ENCODE measurements at places on chromosomes 12 and 14. TPM values are rescaled to one million over a fixed set of nuclear protein-coding genes. Genes with fewer than 3 reads are reported as not detected.

DNA sequence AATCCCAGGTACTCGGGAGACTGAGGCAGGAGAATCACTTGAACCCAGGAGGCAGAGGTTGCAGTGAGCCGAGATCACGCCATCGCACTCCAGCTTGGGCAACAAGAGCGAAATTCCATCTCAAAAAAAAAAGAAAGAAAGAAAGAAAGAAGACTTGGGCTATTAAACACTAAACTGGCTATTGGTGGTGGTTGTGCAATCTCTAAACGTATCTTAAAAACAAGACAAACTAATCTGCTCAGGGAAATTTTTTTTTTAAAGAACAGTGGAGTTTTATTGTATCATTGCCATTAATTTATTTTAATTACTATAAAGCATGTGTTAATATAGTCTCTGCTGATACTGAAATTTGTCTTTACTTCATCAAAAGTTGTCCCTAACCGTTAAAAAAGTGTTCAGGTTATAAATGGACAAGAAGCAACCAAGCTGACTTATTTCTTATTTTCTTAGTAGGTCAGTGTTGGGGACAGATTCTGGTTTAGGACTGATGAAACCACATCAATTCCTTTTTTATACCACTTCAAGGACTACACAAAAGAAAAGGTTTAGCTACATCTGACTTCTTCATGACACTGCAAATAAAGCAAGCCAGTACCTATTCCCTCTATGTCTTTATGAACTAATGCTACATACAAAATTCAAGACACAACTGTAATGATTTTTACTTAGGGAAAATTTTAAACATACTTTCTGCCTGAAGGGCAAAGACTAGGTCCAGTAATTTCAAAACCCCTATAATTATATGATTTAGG lies 68.7 kb upstream of the KRAS start:
- no peaks in the 10 kb centered on the region for H3K27me3 ChIP-seq
- no peak overlapping the region for H3K4me3 ChIP-seq
- H3K4me1 ChIP-seq, result peaks cover 51% of the 10 kb centered on the region
- no peaks in the 10 kb centered on the region for H3K36me3 ChIP-seq
- no peak overlapping the region for H3K27ac ChIP-seq

CLEC4C gene
- total RNA-seq, result not detected

DNA sequence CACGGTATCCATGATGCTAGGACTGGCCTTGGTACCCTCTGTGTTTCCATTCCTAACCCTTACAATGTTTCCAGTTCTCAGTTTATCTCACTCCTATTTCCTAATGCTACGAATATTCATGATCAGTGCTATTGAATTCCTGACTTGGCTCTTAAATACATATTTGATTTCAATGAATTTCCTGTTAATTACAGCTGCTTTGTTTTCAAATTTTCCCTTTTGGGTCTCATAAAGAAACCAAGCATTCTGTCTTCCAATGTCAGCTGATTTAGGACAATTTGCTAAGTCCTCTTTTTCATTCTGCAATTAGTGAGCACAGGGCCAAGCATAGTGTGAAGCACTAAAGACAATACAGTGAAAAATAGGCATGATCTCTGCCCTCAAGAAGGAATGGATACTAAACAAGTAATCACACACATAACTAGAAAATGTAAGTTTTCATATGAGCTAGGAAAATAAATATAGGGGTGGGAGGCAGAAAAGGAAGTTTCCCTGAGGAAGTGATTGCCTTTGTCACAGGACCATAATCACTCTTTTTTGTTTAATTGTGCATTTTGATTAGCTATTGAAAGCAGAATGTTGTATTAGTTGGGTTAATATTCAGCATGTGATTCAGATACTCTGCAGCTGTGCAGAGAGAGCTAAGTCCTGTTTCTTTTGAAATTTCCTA lies 88.5 kb downstream of the KCNC2 start:
- H3K27me3 ChIP-seq, result no peaks in the 10 kb centered on the region
- H3K4me1 ChIP-seq, result no peaks in the 10 kb centered on the region
- H3K36me3 ChIP-seq, result no peaks in the 10 kb centered on the region
- DNase-seq, result no peak
- no peak overlapping the region for H3K27ac ChIP-seq

- no peak for DNase-seq
- no peak overlapping the region for H3K27ac ChIP-seq
- no peaks in the 10 kb centered on the region for H3K4me1 ChIP-seq
- H3K36me3 ChIP-seq, result no peaks in the 10 kb centered on the region
Observed at GRCh38 chr14:57833323-57833722, 32.6 kb downstream of the SLC35F4 start.

DNA sequence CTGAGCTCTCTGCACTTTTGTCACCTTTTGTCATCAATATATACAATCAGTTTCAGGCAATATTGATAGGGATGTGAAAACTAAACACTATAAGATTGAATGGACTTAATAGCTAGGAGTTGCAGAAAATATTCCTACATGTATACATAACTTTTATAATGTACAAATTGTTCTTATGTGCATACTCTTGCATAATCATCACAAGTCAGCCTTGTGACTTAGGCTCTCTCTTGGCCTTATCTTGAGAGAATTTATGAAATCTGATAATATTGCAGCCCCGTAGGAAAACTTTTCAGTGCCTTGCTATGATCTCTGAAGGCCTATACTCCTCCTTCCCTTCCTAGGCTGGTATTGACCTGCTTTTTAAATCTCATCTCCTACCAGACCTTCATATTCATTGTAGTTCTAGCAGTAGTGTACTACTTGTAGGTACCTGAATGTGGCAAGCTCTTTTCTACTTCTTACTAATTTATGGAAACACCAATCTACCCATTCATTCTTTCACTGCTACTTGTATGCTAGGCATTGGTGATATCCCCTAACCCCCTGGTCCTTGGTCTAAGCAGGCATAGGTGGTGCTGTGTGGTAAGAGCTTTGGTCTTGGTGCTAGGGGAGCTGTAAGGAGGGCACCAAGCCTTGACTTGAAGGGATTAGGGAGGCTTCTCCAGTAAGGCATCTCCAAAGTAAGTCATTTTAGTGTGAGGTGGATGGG lies 100.0 kb downstream of the PRKCH start:
- no peaks in the 10 kb centered on the region for H3K27me3 ChIP-seq
- H3K27ac ChIP-seq, result peak overlapping the region; percentile 94
- peaks cover 70% of the 10 kb centered on the region for H3K36me3 ChIP-seq
- DNase-seq, result no peak
- peaks cover 93% of the 10 kb centered on the region for H3K4me1 ChIP-seq

PDZRN4 gene
- total RNA-seq, result not detected

DNA sequence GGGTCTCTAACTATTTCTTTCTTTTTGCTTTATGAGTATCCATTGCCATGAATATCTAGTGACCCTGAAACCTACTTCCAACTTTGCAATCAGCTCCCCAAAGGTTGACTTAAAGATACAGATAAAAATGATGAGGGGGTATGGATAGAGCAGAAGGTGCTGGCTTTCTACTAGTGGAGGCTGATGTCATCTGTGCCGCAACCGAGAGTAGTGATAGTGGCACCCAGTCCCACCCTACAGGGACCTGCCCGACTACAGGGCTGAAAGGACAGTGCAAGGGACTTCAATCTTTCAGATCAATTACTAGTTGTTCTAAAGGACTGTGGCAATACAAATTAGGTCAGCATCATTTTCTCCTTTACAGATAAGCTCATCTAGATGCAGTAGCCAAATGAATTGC lies 806.0 kb downstream of the VRK1 start:
- H3K27ac ChIP-seq, result no peak overlapping the region
- no peak overlapping the region for H3K4me3 ChIP-seq

GRCh38 chr14:25259470-25259869 lies 209.5 kb upstream of the STXBP6 start:
- H3K4me3 ChIP-seq, result no peak overlapping the region
- no peaks in the 10 kb centered on the region for H3K36me3 ChIP-seq
- DNase-seq, result no peak
- no peak overlapping the region for H3K27ac ChIP-seq
- H3K27me3 ChIP-seq, result peaks cover 2% of the 10 kb centered on the region

DNA sequence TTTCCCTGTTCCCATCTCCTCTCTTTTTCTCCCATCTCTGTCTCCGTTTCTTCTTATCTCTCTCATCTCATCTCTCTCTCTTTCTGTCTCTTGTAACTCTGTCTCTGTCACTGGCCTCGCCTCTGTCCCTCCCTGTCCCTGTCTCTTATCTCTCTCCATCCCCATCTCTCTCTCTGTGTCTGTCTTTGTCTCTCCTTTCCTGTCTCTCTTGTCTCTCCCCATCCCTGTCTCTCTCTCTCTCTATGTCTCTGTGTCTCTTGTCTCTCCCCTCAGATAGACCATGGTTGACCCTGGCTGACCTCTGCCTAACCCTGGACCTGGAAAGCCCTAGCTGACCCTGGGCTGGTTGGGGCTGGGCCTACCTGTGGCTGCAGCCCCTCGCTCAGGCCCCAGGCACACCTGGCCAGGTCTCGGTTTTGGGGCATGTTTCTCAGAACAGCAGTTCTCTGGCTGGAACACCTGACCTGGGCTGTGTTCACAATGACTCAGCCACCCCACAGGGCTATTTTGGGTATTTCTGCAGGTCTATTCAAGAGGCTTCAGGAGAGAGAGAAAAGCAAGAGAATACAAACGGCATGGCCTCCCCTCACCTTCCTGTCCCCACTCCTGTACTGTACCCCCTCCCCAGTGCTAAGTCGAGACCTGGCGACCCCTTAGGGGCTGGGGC lies 174.4 kb downstream of the TMEM121 start:
- no peaks in the 10 kb centered on the region for H3K27me3 ChIP-seq
- no peaks in the 10 kb centered on the region for H3K4me1 ChIP-seq
- peak overlapping the region; percentile 28 for H3K27ac ChIP-seq
- H3K36me3 ChIP-seq, result no peaks in the 10 kb centered on the region
- H3K4me3 ChIP-seq, result no peak overlapping the region
- DNase-seq, result no peak

DNA sequence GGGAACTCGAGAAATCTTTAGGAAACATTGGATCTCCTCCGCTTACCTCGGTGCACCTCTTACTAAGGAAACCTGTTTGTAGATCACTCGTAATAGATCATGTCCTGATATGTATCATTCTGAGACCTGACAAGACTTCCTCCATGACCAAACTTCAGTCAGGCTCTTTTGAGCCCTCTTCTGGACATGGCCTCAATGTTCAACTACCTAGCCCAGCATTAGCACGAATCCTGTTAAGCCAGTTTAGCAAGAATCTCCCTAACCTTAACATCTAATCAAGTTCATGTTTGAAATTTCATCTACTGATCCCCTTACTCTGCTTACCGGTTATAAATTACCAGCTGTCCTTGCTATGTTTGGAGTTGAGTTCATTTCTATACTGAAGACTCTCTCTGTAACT lies 713.9 kb upstream of the USP15 start:
- H3K36me3 ChIP-seq, result no peaks in the 10 kb centered on the region
- H3K27me3 ChIP-seq, result no peaks in the 10 kb centered on the region
- no peak overlapping the region for H3K4me3 ChIP-seq

All from activated naive CD8-positive, alpha-beta T cell treated with anti-CD3 and anti-CD28 coated beads for 36 hours (primary cell).